ENCODE measurements at places on chromosomes 2 and 18.

DNA sequence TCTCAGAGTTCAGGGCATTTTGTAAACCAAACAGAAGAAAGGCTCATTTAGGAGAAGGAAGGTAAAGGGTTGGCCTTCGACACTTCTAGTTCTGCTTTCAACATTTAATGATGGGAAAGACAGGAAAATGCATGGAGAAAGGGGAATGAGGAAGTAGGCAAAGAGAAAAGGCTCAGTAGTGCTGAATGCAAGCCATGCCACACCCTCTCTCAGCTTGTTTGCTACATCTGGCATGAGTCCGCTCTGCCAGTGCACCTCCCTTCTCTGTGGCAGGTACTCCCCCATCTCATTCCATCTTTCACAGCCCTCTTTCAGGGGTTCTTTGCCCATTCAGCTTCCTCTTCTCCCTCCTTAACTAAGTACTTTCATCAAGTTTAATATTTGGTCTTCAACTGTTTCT, 120.9 kb upstream of the ITGB6 start:
- DNase-seq: no peak

- DNase-seq: peak; percentile 60
Measured at GRCh38 chr2:161358838-161359237, 50.6 kb downstream of the PSMD14 start.

DNA sequence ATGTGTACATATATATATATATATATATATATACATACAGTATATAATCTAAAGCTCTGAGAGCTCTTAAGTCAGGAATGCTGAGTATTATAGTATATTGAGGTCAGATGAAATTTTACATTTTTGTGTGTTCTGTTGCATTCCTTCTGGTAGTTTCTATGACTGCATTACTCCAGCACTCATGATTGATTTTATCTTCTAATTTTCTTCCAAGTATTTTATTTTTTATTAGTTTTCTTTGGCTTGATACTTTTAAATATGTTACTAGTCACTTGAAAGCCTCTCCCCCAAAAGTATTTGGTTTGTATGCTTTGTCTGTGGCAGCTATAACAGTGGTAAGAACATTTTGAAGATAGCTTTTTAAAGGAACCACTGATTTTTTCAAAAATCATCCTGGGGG, 25.0 kb downstream of the METTL21A start:
- peak; percentile 62 for DNase-seq

DNA sequence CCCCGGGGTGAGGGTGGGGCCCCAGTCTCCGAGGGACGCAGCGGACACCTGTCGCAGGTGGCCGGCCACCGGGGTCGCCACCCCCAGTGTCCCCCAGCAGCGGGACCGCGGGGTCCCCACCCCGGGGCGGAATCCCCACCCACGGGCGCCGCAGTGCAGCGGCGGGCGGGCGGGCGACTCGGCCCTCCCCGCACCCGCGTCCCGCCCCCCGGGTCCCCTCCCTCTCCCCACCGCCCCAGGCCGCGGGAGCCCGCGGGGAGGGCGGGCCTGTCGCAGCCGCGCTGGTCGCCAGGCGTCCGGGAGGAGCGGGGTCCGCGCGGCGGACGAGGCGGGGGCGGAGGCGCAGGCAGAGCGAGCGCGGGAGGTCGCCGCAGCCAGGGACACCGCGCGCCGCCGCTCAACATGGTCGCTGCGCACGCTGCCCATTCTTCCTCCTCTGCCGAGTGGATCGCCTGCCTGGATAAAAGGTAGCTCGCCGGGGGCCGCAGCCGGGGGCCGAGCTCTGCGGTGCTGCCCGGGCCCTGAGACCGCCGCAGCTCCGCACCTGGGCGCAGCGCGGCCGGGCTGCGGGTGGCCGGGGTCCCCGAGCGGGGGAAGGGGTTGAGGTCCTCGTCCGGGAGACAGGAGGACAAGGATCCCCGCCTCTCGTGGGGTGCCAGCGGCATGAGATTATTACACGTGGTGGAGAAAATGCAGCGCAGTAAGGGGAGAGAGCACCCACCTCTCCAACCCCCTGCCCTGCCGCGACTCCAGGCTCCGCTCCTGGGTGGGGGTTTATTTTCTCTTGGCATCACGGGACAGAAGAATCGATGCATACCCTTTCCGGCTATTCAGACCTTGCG, at the start of gene RAPGEF4:
Gene RAPGEF4, plus strand, starts transcription at position 264 of the 842 bp plus-strand sequence. Its CDS starts 139 bp downstream, at position 403.
- DNase-seq: no peak

DNA sequence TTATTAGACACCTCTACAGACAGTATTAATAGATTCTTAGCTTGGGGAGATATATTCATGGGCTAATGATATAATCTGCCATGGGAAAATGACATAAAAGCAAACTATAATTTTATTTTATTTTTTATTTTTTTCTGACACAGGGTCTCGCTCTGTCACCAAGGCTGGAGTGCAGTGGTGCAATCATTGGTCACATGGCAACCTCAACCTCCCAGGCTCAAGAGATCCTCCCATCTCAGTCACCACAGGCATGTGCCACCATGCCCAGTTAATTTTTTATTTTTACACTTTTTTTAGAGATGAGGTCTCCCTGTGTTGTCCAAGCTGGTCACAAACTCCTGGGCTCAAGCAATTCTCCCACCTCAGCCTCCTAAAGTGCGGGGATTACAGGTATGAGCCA, 39.3 kb downstream of the RTN4 start:
- peak; percentile 51 for DNase-seq

GRCh38 chr2:19691892-19692291, 209.9 kb downstream of the TTC32 start:
- DNase-seq: no peak

GRCh38 chr2:172101821-172102390, 794 bp downstream of the DLX2 start:
- no peak for DNase-seq

GRCh38 chr2:33412920-33413319, 63.5 kb upstream of the RASGRP3 start:
- peak; percentile 77 for DNase-seq

DNA sequence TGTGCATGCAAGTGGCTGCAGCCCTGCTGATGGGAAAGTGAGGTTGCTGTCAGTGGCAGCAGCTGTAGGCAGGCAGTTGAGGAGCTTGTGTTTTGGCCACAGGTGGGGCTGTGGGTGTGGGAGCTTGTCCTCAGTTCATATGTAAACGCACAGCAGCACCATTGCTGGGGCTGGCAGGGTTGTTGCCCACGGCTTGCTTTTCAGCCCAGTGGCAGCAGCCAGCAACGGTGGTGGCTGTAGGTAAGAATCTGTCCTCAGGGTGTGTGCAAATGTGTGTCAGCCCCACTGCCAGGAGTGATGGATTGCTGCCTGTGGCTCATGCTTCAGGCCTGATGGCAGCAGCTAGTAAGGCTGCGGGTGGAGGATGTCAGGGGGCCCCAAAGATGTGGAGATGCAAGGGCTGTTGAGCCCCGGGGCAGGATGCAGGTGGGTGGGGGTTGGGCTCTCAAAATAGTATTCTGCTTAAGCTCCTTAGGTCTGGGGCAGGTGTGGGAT, 141.3 kb upstream of the THUMPD2 start:
- no peak for DNase-seq

DNA sequence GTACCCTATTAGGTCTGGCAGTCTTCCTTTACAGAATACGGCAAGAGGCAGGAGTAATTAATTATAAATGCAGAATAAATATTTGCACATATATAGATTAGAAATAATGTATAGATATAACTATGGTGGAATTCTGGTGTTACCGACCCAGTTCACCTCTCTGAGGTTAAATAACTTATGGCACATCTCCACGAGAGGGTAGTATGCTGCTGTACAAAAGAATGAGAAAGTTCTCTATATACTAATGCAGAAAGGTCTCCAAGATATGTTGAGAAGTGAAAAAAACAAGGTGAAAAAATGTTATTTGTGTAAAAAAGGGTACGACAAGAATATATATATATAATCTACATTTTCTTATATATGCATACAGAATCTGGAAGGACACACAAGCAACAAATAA, 40.8 kb downstream of the MC2R start:
- DNase-seq: no peak

DNA sequence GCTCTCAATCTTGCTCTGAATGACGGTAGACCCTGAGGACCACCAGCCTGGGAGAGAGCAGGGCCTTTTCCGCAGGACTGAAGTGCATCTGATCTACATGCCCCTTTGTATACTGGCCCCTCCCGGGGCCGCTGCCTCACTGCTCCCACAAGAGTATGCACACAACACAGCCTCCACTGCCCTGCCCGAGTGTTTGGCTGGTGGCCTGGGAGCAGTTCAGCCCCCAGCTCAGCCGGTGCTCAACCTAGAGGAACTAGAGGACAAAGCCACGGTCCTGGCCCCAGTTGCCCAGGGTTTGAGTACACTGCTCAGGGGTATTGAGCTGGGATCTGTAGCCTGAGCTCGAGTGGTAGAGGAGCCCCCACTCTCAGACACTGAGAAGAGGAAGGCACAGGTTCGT, 118.9 kb upstream of the CAB39 start:
- no peak for DNase-seq

DNA sequence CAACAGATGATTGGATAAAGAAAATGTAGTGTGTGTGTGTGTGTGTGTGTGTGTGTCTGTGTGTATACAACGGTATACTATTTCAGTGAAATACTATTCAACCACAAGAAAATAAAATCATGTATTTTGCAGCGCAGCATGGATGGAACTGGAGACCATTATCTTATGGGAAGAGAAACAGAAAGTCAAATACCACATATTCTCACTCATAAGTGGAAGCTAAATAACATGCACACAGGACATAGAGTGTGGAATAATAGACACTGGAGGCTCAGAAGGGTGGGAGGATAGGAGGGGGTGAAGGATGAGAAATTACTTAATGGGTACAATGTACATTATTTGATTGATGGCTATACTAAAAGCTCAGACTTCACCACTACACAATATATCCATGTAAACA, 609.1 kb upstream of the SLC39A10 start:
- DNase-seq: no peak

DNA sequence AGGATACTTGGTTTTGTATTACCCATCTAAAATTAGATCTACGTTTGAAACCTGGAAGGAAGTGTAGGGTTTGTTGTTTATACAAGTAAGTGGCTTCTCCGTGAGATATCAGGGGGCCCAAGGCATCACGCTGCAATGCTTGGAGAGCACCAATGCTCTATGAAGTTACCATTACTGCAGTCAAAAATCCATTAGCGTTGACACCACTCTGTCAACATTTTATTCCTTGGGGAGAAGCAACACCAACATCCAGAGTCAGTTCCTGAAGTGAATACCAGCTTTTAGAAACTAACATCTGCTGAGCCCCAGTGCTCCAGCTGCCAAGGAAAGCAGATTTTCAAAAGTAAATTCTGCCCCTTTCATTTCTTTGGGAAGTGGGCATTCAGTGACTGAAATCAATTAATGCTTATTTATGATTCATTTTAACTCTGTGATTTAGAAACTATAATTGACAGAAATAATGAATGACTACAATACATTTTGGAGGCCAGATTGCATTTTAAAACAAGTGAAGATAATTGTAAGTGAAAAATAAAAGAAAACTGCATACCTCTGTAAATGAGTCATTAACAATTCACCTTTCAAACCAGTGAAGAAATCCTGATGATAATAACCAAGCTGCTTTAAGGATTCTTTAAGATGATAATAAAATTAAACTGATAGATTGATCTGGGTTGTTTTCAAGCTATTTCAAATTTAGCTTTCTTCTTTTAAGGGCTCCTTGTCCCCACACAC, 30.5 kb downstream of the LRP1B start:
- no peak for DNase-seq

- no peak for DNase-seq
Measured at GRCh38 chr2:133835821-133836619, 267.8 kb upstream of the NCKAP5 start.

DNA sequence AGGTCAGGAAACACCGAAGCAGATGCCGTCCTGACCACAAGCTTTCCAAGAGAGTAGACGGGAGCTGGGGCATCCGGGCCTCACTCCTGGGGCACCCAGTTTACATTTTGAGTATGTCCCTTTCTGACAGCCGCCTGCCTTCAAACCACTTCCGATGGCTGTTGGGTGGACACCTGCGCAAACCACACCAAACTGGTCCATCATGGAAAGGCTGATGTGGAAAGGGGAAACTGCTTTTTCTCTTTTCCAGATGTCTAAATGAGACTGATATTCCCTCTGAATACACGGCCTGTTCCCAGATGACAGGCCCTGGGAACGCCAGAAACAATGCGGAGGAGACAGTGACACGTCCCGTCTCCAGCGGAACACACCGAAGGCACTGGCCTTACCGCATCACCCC, 290.0 kb upstream of the SALL3 start:
- no peak for DNase-seq

DNA sequence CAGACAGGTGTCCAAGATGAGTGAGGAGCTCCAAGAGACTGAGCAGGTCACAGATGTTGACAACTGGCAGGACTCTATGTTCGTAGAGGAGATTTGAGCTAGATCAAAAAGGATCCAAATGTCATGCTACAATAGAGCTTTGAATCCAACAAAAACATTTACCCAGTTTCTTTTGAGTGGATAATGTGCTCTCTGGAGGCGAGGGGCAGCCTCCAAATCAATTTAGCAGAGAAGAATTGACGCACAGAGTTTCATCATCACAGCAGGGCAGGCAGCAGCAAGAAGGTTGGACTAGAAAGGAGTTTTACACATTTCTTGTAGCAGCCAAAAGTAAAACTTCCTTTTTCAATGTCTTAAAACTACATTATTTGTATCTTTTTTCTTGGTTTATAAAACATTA, 653.0 kb downstream of the RNF144A start:
- DNase-seq: no peak

DNA sequence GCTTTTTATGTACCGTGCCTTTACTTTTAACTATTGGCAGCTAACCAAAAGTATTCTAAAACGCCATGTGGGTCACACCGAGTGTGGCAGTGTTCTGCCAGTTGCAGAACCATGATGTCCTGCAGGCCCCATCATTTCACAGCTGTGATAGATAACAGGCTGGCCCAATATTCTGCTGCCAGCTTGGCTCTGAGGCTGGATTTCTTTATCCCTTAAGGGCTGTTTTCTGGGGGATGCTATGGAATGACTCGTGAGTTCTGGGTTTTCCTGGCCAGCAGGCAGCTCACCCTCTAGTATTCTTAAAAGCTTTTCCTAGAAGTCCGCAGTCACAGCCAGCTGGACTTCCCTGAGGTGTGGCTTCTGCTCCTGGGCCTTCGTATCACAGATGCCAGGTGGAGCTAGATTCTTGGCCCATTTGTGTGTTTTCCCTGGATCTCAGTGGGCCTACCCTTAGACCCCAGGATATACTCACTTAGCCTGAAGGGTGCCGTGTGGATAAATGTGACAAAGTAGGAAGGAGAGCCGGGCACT, 41.0 kb downstream of the FHOD3 start:
- no peak for DNase-seq

DNA sequence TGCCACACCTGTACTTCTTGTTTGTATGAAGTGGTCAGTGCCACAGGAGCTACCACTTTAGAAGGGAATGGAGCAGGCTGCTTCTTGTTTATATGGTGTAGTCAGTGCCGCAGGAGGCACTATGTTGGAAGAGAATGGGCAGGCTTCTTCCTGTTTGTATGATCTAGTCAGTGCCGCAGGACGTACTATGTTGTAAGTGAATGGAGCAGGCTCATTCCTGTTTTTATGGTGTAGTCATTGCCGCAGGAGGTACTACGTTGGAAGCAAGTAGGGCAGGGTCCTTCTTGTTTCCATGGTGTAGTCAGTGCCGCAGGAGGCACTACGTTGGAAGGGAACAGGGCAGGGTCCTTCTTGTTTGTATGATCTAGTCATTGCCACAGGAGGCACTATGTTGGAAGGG, 27.3 kb downstream of the TPO start:
- DNase-seq: no peak
